ENCODE measurements at places on chromosomes 2 and 18.

GRCh38 chr18:59565957-59566356, 131.3 kb downstream of the CCBE1 start:
- DNase-seq: no peak

GRCh38 chr2:65402323-65402722, 30.1 kb downstream of the SPRED2 start:
- DNase-seq: no peak

- DNase-seq: no peak
These were observed 15.6 kb downstream of the PDE6D start for GRCh38 chr2:231765496-231765929.

GRCh38 chr2:101478181-101479001, 3.5 kb upstream of the RFX8 start:
- no peak for DNase-seq

DNA sequence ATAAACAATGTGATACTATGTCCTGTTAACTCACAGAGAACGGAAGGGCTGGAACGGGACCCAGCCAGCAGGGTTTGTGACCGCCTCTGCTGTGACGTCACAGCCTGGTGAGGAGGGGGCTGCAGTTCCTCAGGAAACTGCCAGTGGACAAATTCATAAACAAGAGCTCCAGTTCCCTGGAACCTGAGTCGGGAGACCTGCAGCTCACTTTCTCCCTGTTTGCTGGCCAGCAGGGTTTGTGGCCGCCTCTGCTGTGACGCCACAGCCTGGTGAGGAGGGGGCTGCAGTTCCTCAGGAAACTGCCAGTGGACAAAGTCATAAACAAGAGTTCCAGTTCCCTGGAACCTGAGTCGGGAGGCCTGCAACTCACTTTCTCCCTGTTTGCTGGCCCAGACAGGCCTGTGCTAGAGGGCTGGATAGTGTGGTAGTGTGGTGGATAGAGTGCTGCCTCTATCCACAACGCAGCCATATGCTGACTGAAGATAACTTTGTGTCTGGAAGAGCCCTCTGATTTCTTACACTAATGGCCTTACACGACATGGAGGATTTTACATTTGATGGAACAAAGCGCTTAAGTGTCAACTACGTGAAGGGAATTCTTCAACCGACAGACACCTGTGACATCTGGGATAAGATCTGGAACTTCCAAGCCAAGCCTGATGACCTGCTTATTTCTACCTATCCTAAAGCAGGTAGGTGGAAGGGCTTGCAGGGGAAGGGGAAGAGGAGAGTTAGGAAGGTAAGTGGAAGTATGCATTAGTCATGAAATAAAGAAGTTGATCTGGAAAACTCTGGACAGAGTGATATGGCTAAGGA, at the start of gene SULT1C4:
SULT1C4 (plus strand) TSS at position 140 of the 816 bp plus-strand sequence; CDS start at position 524, 384 bp downstream.
- no peak for DNase-seq

DNA sequence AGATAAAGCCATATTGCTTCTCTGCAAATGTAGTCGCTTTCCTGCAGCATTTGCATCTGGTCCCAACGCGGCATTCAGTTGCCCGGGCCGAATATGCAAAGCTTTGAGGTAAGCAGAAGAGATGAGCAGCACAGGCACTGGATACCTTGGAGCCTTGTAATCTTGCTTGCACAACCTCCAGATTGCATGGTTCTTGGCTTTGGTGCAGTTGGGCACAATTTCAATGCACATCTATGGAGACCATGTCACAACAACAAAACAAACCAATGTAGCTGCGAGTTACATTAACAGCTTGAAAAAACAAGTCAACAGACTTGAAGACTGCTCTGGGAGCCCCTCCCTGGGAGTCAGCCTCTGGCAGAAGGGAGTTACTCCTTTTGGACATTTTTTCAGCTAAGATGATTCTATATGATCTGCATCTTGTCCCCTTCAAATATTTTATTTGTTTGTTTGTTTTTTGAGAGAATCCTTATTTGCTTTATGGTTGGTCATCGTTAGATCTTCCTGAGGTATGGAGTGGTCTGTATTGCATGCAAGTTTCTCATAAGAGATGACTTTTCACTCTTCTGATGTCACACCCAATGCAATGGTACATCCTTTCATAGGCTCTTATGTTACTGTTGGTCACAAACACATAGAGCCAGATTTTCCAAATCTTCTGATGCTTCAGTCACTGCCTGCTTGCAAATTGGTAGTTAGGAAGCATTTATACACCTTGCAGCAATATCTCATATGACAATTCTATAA, 113.5 kb downstream of the EFEMP1 start:
- DNase-seq: no peak

GRCh38 chr18:13407484-13407883, 188.9 kb downstream of the LDLRAD4 start:
- no peak for DNase-seq

GRCh38 chr2:214311031-214311533, 99.8 kb upstream of the VWC2L start:
- DNase-seq: no peak

GRCh38 chr2:239946562-239946863, 78.6 kb downstream of the NDUFA10 start:
- no peak for DNase-seq

- DNase-seq: no peak
These were observed 98.7 kb downstream of the VAPA start for GRCh38 chr18:10012526-10012925.

DNA sequence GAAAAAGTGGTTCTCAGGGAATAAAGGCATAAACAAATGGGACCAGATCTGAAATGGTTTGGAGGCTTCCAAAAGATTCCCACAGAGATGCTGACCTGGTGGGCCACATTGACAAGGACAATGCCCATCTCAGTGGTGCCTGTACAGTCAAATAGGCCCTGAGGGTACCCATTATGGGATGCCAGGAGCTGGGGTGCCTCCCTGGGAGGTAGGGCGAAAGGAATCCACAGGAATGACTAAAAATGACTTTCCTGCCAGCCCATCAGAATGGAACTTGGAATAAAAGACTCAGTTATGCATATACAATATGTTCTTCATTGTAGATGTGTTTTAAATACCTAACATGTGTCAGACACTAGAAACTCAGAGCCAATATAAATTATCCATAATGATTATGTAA, 248.5 kb downstream of the RNF144A start:
- no peak for DNase-seq

DNA sequence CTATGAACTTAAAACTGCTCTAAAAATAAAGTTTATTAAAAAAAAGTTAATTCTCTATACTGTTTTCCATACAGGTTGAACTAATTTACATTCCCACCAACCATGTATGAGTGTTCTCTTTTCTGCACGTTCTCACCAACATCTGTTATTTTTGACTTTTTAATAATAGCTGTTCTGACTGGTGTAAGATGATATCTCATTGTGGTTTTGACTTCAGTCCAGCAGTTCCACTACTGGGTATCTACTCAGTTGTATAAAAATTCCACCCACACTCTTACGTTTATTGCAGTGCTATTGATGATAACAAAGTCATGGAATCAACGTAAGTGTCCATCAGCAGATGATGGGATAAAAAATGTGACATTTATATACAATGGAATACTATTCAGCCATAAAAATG, 33.7 kb downstream of the SPAG16 start:
- no peak for DNase-seq

- no peak for DNase-seq
These were observed 419.9 kb downstream of the TGIF1 start for GRCh38 chr18:3869848-3870247.

- DNase-seq: no peak
These were observed 10.0 kb upstream of the GCA start for GRCh38 chr2:162333968-162334367.

- DNase-seq: no peak
These were observed 1608.9 kb upstream of the PIK3C3 start for GRCh38 chr18:40346146-40346545.

DNA sequence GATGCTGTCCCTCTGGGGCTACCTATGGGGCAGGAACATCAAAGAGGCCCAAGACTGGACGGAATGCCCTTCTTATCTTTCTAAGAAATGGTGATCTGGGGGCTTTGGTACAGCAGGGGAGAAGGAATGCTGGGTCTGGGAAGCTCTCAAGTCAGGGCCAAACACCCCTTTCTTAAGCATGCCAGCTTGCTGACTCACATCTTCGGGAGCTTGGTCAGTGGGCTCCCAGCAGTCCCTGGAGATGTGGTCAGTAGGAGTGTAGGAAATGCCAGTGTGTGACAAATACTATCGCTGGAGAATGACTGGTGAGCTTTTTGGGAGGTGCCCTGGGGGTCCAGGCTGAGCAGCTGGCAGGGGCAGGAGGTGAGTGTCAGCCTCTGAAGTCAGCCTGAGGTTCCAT, 105.0 kb upstream of the CDC42EP3 start:
- no peak for DNase-seq
